COR-L47 (cell line): ENCODE measurements at places on chromosomes 3 and 15.
A peak's percentile ranks its signal among the peaks of the same experiment; 100 is the strongest.

- DNase-seq: no peak
These were observed 299.5 kb downstream of the ZBTB20 start for GRCh38 chr3:114847564-114847963.

DNA sequence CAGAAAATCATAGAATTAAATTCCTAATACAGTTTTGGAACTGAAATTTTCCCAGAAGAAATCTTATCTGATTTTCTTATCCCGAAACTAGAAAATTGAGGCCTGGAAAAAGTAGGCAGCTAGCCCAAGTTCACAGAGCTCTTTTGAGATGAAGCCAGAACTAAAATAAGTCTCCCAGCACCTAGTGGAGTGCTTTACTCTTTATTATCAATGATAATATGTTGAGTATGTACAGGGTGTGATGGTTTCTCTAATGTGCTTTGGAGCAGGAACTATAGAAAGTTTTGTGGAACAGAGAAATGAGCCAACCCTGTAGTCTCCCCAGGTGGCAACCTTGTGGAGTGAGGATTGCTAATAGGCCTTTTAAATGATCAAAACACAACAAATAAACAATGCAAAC is 30.3 kb upstream of the BCL6 start:
- no peak for DNase-seq

DNA sequence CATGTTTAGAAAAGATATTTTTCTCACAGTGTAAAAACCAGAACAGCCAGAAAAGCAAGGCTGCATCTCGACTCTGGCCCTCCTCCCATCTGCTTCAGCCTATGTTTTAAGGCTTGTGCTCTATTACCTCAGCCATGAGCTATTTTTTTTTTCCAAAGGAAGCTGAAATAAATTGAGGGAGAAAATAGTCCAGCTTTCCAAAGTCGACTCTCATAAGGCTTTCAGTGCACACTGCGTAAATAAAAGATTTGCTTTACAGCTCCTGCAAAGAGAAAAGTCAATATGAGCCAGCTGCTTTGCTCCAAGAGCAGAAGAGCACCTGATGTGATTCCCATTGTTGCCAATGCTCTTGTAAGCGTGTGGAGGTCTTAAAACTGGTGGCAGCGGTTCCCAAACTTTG is 26.7 kb downstream of the SCG3 start:
- DNase-seq: no peak

DNA sequence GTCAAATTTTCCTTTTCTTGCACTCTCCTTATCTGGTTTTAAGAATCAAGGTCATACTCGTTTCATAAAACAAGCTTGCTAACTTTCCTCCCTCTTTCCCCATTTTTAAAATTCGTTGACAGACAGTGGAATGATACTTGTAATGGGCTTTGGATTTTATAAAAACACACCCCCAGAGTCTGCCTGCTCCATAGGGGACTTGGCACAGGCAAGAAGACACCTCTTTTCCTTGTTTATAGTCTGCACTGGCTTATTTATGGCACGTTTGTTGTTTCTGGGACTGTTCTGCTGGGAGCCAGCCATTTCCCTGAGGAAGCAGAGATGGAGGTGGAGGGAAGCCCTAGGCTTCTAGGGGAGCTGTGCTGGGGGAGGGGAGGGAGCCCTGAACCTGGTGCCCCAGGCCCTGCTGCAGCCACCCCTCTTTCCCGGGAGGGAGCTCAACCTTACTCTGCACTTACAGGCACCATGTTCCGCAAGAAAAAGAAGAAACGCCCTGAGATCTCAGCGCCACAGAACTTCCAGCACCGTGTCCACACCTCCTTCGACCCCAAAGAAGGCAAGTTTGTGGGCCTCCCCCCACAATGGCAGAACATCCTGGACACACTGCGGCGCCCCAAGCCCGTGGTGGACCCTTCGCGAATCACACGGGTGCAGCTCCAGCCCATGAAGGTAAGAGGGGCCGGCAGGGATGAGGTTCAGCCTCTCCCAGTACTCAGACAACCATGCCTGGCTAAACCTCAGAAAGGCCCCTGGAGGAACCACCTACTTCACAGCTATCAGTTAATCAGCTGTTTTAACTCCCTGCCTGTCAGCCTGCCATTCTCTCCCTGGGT is 18.3 kb downstream of the ANKRD63 start:
- peak; percentile 19 for DNase-seq

DNA sequence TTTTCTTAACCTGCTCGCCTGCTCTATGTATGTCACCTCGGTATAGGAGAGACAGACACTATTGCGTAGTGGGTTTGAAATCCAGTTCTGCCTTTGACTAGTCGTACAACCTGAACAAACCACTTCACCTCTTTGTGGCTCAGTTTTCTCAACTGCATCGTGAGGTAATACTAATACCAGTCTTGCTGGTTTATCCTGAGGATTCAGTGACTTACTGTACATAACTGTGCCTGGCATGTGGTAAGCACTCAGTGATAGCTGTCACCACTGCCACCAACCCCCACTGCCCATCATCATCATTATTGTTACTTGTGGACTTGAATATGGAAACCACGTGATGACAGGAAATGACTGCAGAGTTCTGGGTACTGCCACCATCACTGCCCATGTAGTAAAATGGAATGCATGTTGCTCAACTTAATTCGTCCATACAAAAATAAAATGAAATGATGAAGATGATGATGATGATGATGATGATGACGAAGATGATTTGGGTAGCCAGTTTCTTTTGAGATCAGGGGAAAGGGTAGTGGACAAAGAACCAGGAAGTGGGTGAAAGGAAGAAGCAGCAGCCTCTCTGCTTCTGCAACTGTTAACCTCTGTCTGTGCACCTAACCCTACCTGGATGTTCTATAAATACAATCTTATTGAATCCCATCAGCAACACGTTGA is 228.1 kb downstream of the FEZF2 start:
- DNase-seq: no peak

- no peak for DNase-seq
These were observed 236.2 kb downstream of the NR1D2 start for GRCh38 chr3:24181256-24181655.

DNA sequence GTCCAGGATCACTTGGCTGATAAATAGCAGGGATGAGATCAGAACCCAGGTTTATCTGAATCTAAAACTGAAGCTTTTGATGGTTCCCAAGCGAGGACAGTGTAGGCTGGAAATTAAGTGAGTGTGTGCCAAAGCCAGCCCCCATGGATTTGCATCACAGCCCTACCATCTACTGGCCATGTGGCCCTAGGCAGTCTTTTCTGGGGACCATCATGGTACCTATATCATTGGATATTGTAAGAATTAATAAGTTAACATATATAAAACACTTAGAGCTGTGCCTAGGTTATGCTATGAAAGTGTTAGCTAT is 32.8 kb upstream of the SSR3 start:
- DNase-seq: no peak

GRCh38 chr15:42274702-42274989 is 1.4 kb upstream of the TMEM87A start:
- DNase-seq: no peak

DNA sequence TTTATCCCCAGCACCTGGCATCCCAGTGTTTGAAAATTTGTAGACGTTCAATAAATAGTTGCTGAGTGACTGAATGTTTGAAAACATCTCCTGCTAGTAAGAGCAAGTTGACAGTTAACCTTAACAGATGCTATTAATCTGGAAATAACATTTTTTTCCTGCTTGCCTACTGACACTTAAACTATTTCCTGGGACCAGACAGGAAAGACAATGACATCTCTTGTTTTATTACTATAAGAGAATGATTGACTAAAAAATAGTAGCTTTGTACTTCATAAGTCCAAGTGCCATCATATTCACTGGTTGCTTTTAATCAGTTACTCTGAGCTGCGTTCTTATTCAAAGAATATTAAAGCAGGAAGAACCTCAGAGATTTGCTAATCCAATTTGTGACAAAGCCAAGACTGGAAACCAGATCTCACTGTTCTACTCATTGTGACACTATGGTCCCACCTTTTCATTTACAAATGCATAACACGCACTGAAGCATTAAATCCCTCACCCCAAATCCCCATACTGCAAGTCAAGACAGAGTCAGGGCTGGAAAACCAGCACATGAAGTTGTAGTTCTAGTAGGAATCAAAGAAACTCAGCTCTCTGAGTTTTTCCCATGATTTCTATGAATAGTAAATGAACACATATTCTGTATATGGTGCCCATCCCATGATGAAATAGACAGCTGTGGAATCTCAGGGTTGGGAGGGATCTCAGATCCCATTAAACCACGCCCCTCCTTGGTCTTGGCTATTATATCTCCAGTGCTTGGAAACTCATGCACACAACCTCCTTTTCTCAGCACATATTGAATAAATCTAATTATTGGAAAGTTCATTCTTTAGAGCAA is 212.7 kb upstream of the P2RY1 start:
- DNase-seq: no peak

DNA sequence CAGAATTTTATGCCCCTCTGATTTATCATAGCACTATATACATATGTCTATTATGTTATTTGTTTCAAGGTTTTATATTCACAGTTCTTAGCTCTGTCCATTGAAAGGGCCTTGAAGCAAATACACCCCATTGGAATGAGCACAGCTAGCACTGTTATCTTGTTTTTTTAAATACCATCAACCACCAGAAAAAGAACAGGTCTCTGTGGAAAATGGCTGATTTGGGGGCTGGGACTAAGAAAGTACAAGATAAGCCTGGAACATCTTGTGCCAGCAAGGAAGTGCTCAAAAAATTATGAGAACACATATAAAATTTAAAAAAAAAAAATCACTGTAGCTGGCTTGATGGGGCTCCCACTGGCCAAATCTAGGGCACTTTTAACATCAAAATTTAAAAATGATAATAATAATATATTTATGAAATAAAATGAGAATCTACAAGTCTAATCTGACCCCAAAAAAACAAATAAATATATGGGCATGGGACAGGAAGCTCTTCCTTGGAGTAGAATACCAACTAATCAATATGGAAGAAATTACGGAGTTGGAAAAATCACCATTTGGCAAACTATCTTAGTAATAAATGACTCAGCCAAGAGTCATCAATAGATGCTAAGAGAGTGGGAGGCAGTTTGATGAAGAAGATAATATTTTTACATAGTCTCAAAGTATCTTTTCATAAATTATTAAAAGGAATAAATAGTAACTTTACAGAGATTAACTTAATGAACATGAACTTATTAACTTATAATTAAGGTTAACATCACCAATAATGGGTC is 20.5 kb downstream of the IFT80 start:
- no peak for DNase-seq
